Activated CD4-positive, alpha-beta T cell treated with anti-CD3 and anti-CD28 coated beads, Interleukin-2, Interleukin-6, amounts not matched to agents 100 ng/mL and 50 ng/mL, durations not matched to agents 16 hours and 8 hours (primary cell): ENCODE measurements at places on chromosomes 4 and X.

- no peak for DNase-seq
These were observed 13.3 kb downstream of the ALB start for GRCh38 chr4:73417342-73417741.

GRCh38 chr4:13844740-13845139 lies 217.2 kb upstream of the BOD1L1 start:
- no peak for DNase-seq

GRCh38 chrX:40496728-40497127 lies 84.0 kb upstream of the ATP6AP2 start:
- DNase-seq, result no peak

DNA sequence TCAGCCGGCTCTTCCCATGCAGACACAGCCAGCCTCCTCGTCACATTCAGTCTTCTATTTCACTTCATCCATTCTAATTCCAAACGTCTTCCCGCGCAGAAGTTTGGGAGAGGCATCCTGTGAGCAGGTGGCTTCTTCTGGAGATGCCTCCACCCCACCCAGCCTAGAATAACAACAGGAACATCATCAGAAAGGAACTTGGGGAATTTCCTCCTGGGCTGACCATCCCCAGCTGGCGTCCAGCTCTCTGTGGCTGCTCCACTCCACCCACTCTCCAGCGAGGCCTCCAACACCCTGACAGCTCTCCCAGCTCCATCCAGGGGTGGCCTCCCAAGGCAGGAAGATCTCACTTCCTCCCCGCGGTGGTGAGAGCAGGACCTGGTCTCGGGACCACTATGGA lies 5.5 kb upstream of the C4orf50 start:
- DNase-seq, result no peak

- no peak for DNase-seq
These were observed 345.4 kb upstream of the GATB start for GRCh38 chr4:152106113-152106763.

DNA sequence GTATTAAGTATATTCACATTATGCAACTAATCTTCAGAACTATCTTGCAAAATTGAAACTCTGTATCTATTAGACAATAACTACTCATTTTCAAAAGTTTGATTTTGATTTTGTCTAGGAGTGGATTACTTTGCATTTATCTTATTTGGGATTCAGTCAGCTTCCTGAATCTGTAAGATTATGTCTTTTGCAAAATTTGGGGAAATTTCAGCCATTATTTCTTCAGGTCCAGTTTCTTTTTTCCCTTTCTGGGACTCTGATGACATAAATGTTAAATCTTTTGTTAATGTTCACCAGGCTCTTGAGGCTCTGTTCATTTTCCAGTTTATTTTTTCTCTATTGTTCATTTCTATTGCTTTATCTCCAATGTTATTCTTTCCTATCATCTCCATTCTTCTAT lies 15.0 kb downstream of the RPS6KA3 start:
- no peak for DNase-seq

GRCh38 chr4:140344101-140344500 lies 29.3 kb upstream of the SCOC start:
- no peak for DNase-seq

- DNase-seq, result no peak
These were observed 118.8 kb downstream of the FAM13A start for GRCh38 chr4:88938138-88938537.

DNA sequence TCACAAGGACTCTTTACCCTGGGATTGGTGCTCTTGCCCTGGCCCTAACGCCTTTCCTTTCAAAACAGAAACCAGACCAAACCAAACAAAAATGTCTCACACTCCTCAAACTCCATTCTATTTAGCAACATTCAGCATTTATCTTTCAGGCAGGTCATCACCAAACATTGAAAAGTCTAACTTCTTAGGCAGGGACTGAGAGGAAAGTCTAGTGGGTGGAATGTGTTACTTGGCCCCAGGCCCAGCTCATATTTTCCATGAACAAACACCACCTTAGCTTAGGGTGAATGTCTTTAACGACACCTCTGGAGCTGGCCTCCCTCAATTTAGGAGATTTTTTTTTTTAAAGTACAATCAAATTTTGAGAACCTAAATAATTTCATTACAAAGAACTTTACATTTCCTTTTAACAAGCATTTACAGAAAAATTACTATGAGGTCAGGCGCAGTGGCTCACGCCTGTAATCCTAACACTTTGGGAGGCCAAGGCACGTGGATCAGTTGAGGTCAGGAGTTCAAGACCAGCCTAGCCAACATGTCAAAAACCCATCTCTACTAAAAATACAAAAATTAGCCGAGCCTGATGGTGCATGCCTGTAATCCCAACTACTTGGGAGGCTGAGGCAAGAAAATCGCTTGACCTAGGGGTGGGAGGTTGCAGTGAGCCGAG lies 10.2 kb upstream of the N4BP2 start:
- DNase-seq, result peak; percentile 46

- no peak for DNase-seq
These were observed 441.9 kb downstream of the SPRY1 start for GRCh38 chr4:123838474-123838873.

GRCh38 chr4:4289597-4289940 lies 385 bp downstream of the LYAR start:
- DNase-seq, result no peak

GRCh38 chr4:8541981-8542715 lies 38.0 kb upstream of the GPR78 start:
- DNase-seq, result no peak

DNA sequence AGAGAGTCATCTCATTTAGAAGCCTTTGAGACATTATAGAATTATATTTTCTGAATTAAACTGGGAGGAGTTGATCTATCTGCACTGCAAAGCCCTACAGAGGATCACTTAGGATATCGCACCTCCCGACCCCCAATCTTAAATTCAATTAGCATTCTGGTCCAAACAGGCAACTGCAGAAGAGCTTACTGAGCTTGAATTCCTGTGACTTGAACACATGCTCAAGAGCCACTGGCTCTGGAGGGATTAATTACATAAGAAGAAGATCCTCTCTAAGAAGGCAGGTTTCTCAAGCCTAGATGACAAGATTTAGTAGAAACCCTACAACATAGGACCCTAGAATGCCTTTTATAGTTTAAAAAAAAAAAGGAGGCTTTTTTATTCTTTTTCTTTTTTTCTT lies 548.9 kb downstream of the ARAP2 start:
- DNase-seq, result no peak

- peak; percentile 16 for DNase-seq
These were observed 113.3 kb downstream of the LINC00632 start for GRCh38 chrX:140822861-140823260.

DNA sequence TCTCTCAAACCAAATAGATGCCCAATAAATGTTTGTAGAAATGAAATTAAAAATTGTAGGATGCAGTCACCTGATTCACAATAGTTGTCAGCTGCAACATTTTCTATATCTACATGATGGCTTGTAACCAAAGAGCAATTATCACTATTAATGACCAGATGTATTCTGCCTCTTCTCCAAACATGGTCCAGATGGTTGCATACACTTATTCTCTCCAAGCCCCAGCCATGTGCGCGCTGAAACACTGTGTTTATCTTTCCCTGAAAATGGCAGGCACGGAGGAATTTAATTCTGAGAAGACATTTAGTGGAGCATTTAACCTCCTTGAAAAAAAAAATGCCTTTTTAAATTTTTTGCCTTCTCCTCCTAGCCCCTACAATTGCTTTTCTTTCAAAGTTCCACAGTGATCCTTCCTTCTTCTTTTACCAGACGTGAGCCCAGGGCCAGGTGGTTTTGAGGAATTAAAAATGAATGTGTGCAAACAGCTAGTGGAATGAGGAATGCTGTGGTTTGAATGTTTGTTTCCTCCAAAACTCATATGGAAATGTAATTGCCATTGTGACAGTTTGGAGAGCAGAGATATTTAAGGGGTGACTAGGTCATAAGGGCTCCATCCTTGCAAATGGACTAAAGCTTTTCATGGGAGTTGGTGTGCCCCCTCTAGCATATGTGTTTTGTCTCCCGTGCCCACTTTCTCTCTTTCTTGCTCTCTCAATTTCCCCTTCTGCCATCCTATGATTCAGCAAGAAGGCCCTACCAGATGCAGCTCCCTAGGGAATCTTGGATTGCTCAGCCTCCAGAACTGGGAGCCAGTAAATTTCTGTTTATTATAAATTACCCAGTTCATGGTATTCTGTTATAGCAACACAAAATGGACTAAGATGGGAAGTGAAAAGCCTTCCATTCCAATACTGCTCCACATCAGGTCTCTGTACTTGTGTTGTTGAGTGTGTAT lies 136.0 kb downstream of the GABRB1 start:
- DNase-seq, result no peak

DNA sequence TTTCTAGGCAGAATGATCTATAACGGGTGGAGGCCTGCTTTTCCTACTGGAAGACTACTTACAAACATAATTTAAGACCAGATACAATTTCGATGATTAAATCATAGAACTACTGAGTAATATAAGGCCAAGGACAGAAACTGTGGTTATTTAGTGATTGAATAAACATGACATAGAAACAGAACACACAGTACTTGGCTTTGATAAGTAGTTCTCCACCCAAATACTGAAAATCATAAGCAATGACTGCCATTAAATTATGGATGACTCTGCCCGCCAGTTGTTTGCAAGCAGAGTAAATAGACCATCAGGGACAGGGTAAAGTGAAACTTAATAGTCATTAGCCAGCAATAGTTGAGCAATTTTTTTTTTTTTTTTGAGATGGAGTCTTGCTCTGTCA lies 17.2 kb upstream of the SMIM14 start:
- DNase-seq, result peak; percentile 39

DNA sequence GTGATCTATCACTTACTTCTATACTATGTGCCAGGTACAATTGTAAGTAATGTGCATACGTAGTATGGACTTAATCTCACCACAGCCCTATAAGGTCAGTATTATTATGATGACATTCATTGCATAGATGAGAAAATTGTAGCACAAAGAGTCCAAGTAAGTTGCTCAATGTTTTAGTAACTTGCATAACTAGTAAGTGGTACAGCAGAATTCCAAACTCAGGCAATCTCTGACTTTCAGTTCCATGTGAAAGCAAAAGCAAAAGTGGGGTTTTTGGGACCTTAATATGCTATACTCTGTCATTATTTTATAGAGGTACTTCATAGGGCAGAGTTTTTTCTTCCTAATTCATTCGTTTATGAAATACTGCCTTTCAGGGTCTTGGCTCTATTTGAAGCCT lies 188.8 kb upstream of the VEGFC start:
- DNase-seq, result no peak

GRCh38 chr4:99966692-99967091 lies 16.6 kb upstream of the H2AZ1 start:
- no peak for DNase-seq

- DNase-seq, result no peak
These were observed 65.7 kb upstream of the KCNIP4 start for GRCh38 chr4:22014222-22014741.

DNA sequence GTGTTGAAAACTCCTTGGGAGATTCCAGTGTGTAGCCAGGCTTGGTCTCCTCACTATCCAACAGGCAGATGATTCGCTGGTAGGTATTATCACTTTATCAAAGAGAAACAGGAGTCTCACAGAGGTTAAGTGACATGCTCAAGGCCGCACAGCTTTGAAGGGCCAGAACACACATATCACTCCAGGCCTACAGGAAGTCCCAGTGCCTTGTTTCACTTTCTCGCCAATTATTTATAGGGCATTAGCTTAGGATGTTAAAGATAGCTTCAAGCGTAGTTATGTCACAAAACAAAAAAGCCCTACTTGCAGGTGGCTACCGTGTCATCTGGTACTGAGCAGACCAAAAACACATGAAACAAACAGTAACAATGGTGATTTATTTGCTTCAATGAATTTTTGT lies 13.2 kb downstream of the ATP8A1 start:
- no peak for DNase-seq

- DNase-seq, result no peak
These were observed 60.1 kb upstream of the SH3RF1 start for GRCh38 chr4:169330811-169331210.

DNA sequence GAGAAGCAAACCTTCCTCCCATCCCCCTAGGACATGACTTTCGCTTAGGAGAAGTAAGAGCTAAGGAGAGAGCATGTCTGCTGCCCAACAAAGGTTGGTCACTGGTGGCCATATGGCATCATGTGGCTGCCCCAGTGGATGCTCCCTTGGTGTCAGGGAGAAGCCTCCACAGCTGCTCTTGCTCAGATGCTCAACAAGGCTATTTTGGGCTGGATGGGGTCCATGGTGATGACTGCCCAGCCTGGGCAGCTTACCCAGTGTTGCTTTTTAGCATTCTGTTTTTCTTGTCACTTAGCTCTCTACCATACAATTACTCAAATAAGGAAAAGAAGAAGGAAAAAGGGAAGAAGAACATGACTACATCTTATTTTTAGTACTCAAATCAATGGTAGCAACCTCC lies 48.9 kb upstream of the PPARGC1A start:
- DNase-seq, result no peak

- DNase-seq, result no peak
These were observed 22.4 kb downstream of the NEIL3 start for GRCh38 chr4:177332119-177332518.

- no peak for DNase-seq
These were observed 54.1 kb upstream of the GABRE start for GRCh38 chrX:152028579-152028978.

DNA sequence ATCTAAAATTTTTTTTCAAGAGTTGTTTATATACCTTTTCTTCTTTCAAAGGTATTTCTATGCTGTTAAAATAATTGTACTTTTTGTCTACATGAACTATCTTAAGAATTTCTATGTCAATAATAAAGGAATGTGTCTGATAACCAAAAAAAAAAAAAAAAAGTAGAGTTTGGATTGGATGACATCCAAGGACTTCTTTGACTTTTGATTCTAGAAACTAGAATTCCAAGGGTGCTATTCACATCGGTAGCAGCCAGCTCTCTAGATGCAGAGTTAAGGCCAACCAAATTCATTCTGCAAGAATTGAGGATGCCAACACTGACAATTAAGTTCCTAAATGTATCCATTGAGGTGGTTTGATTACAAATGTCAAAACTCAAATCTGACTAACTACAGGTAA lies 42.0 kb upstream of the PRKG2 start:
- no peak for DNase-seq

GRCh38 chr4:1511441-1512041 lies 105.3 kb upstream of the NKX1-1 start:
- peak; percentile 26 for DNase-seq

- DNase-seq, result no peak
These were observed 4.4 kb upstream of the HAND2 start for GRCh38 chr4:173534434-173534833.

DNA sequence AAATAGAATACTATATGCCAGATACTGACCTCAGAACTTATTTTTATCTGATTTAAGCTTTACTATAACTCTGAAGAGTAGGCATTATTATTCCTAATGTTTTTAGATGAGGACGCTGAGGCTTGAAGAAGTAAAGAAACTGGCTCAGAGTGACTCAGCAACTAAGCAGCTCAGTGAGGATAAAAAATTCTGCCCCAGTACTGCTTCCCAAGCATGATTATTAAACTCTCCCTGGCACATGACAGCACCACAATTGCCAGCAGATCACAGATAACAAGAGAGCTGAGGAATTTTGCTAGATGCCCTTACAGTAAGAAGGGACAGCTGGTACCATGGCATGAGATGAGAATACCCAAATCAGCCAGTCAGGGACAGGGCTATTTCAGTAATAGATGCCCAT lies 219.4 kb downstream of the NKX6-1 start:
- no peak for DNase-seq

- no peak for DNase-seq
These were observed 73.7 kb downstream of the GATB start for GRCh38 chr4:151687021-151687640.
